ENCODE measurements at places on chromosomes 1 and 21. TPM values are rescaled to one million over a fixed set of nuclear protein-coding genes. Genes with fewer than 3 reads are reported as not detected.

GRCh38 chr1:25080294-25081209 is 150.5 kb upstream of the RUNX3 start:
- no peak for DNase-seq

DNA sequence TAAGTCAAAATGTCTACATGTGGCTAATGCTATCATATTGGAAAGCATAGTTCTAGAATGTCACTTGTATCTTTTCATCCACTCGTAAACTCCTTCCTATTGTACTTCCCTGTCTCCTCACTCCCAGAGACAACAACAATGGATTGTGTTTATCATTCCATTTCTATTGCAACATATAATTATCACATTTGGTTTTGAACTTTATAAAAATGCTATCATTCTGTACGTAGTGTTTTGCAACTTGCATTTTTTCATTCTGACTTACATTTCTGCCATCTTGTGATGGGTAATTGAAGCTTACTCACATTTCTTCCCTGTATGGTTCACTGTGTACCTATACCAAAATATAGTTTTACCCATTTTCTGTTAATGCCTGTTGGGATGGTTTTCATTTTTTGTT is 14.5 kb upstream of the CSF3R start:
- DNase-seq, result no peak

FCRL4 gene
- not detected for polyA plus RNA-seq

ICOSLG gene
- polyA plus RNA-seq, result 2.9 TPM

Measured in lung (tissue), 17 donors.